ENCODE measurements at places on chromosomes 11 and 22.

- DNase-seq: no peak
Measured at GRCh38 chr11:133081730-133082452, 450.4 kb downstream of the OPCML start.

DNA sequence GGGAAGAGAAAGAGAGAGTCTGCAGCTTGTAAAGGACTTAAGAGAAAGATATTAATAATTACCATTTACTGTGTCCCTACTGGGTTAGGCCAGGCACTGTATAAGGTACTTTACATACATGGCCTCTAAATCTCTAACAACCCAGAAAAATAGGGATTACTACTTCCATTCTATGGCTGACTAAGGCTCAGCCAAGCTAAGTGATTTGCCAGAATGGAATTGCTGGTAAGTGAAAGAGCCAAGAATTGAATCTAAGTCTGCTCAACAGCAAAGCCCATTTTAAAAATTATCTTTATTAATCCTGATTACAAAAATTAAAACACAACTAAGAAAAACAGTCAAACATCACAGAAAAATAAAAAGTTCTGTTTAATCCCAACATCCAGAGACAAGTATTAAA is 21.4 kb downstream of the XRRA1 start:
- no peak for DNase-seq

GRCh38 chr11:65803797-65804492 is 17.1 kb downstream of the OVOL1 start:
- DNase-seq: no peak

DNA sequence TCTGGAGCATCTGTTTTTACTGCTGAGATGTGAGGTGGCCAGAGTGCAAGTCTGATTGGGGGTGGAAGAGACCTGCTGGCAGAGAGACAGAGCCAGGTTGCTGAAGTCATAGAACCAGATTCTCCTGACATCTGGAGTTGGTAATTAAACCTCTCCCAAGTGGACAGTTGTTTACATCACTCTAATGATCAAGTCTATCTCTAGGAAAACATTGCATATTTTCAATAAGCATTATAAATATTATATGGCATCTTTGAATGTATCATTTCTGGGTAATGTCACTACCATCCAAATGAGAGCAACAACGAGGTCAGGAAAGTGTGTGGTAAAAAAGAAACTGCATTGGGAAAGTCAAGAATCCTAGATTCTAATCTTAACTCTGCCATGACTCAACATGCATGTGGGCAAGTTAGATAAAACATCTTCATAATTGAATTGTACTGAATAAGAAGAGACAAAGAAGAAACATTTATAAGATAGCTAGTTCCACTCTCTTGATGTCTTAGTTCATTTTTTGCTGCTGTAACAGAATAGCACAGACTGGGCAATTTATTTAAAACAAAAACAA is 351.2 kb upstream of the API5 start:
- DNase-seq: no peak
